Retinal pigment epithelial cell (primary cell): ENCODE measurements at places on chromosomes 11 and 22.

GRCh38 chr22:48821727-48822126, 1005.9 kb downstream of the BRD1 start:
- DNase-seq, result no peak

DNA sequence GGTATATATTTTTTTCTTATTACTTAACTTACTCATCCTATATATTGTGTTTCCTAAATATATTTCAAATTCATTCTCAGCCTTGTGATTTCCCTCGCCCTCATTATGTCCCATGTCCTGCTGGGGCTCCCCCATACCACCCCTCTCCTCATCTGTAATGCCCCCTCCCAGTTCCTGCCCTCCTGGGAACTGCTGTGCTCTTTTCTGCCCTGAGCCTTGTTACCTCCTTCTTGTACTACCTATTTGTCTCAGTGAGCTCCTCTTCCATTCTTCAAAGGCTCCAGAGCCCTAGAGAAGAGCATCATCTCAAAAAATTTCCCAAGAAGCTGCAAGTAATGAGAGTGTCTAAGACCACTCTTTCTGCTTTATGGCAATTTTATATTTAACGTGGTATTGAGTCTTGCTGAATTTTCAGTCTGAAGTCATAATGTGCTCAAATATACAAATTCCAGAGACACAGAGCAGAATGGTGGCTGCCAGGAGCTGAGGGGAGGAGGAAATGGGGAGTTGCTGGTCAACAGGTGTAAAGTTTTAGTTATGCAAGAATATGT, 66.5 kb upstream of the TOP3B start:
- no peak for DNase-seq

DNA sequence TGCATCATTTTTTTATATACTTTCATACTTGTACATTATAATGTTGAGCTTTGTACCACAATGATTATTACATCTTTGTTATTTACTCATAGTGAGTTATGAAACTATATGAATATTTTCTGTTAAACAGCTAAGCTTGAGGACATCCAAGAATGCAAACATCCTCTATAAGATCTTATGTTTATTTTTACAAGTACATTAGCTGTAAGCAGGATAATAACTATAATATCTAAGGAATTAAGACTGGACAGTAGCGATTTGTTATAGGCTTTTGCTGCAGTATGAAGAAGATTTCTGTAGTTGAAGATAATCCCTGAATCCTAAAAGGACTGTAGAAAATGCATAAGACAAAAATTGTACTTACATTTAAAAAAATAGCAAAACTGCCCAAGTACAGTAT, 176.0 kb downstream of the METTL15 start:
- DNase-seq, result no peak

- DNase-seq, result no peak
Observed at GRCh38 chr11:47863898-47864430, 15.8 kb upstream of the NUP160 start.

DNA sequence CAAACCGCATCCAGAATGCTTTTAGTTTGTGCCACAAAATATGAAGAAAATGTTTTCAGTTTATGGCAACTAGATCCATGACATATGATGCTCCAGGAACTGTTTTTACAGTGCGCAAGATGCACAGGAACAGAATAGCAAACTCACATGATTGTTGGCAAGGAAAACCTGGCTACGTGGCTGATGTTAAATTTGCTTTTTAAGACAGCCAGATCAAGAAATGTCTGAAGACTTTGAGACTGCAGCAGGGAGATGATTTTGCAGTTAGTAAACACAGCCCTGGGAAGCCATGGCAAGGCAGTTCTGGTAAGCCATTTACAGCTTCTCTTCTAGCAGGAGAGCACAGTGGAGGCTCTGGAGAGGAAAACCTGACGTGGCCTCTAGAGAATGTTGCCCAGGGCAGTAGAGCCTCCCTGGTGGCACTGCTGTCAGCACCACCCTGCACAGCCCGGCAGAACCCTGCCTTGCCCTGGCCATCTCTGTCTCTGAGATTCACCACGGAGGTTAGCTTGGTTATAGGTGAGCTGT, 69.8 kb upstream of the TNRC6B start:
- DNase-seq, result no peak

GRCh38 chr11:87572881-87573280, 535.1 kb downstream of the TMEM135 start:
- no peak for DNase-seq

- no peak for DNase-seq
Observed at GRCh38 chr22:33958741-33959140, 38.5 kb upstream of the LARGE1 start.

DNA sequence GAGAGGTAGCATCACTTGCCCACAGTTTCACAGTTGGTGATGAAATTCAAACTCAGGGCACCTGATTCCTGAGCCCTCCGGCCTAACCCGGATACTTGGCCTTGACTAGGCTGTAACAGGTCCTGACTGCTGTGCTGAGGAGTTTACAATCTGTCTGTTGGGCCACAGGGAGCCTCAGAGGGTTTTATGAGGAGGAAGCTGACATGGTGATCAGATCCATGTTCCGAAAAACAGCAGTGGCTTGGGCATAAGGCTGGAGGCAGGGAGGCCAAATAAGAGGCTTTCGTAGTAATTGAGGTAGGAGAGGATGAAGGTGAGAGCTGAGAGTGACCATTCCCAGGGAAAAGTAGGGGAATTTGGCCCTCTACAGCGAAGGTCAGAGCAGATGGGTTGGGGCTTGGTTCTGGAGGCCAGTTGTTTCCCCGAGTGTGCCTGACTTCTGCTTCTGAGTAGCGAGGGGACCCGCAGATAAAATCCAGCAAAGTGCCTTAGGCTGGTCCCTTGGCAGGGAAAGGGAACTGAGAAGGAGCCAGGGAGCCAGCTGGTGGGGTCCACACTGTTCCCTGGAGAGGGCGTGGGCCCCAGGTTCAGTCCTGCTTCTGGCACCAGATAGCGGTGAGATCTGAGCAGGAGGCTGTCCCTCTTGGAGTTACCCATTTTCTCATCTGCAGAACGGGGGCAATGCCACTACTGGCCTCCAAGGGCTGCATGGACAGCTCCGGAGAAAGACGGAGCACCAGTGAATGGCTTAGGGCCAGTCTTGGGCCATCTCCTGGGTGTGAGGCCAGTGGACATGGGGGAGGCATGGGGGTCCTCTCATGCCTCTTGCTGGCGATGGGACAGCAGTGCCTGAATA, 6.5 kb downstream of the PRDM11 start:
- no peak for DNase-seq
